Lower lobe of right lung (tissue), 2 donors: ENCODE measurements at places on chromosomes 6 and 20. TPM values are rescaled to one million over a fixed set of nuclear protein-coding genes. Genes with fewer than 3 reads are reported as not detected.

The MOXD1 gene
- total RNA-seq: 13.4 TPM

The DAAM2 gene
- total RNA-seq: 29.0 TPM

The PPDPF gene
- 305 TPM for total RNA-seq

The TCF15 gene
- 0.65 TPM for total RNA-seq

GRCh38 chr6:159892053-159892452 is 1.3 kb downstream of the MAS1 start:
- H3K27ac ChIP-seq: no peak overlapping the region
- no peak overlapping the region for H3K4me3 ChIP-seq
- no peaks in the 10 kb centered on the region for H3K4me1 ChIP-seq

DNA sequence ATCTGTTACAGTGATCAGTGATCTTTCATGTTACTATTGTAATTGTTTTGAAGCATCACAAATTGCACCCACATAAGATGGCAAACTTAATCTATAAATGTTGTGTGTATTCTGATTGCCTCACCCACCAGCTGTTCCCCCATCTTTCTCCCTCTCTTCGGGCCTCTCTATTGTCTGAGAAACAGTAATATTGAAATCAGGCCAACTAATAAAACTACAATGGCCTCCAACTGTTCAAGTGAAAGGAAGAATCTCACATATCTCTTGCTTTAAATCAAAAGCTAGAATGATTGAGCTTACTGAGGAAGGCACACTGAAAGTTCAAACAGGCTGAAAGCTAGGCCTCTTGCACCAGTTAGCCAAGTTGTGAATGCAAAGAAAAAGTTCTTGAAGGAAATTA is 141.2 kb downstream of the CDK19 start:
- no peaks in the 10 kb centered on the region for H3K36me3 ChIP-seq
- no peak overlapping the region for H3K27ac ChIP-seq

DNA sequence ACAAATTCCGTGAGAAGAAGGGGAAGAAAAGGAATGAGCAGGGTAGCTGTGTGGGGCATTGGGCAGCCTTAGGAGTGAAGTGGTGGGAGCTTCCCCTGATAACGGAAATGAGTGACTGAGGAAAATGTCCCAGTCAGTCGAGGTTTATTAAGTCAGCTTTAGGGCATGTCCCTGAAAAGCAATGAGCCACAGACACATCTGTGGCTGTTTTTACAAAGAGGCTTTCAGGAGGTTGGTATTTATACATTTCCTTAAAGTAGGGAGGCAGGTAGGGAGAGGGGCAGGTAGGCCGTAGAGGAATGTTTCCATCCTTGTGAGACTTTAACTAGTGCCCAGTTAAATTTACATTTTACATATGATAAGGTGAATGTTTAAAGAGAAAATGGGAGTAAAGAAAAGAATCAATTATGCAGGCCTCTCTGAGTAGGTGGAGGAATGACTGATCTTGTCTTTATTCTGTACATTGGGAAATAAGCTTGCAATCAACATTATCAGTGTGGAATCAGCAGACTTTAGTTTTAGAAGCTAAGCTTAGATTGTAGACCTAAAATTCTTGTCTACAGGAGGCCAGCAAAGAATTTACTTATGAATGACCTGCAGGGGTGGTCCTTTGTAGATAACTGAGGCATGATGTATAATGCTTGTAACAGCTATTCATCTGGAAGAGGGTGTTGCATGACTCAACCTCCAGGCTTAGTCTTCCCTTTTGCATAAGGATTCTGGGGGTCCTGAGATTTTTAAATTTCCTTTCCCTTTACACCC is 18.5 kb downstream of the SLC22A2 start:
- no peak for DNase-seq
- no peak overlapping the region for H3K4me3 ChIP-seq
- H3K27me3 ChIP-seq: no peaks in the 10 kb centered on the region

DNA sequence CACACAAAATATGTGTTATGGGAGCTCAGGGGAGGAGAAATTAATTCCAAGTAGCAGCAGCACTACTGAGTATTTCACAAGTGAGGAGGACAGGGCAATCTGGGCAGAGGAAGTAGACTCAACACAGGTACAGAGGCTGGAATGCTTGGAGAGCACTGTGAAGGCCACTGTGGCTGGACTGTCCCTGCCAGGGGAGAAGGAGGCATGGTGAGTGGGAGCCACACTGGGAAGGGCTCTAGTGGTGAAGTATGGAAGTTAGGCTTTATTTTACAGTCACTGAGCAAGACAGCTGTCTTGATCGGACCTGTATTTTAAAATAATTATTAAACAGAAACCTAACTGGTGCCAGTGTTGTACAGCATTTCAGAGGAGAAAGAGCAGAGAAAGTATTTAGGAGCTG is 28.8 kb downstream of the FAM229B start:
- DNase-seq: no peak
- H3K27me3 ChIP-seq: no peaks in the 10 kb centered on the region
- H3K4me3 ChIP-seq: no peak overlapping the region
- peaks cover 81% of the 10 kb centered on the region for H3K36me3 ChIP-seq
- H3K27ac ChIP-seq: no peak overlapping the region

- peaks cover 7% of the 10 kb centered on the region for H3K4me1 ChIP-seq
- H3K4me3 ChIP-seq: no peak overlapping the region
- no peak for DNase-seq
- no peaks in the 10 kb centered on the region for H3K36me3 ChIP-seq
- no peak overlapping the region for H3K27ac ChIP-seq
- no peaks in the 10 kb centered on the region for H3K27me3 ChIP-seq
Measured at GRCh38 chr6:82251942-82252341, 4.4 kb upstream of the IBTK start.

DNA sequence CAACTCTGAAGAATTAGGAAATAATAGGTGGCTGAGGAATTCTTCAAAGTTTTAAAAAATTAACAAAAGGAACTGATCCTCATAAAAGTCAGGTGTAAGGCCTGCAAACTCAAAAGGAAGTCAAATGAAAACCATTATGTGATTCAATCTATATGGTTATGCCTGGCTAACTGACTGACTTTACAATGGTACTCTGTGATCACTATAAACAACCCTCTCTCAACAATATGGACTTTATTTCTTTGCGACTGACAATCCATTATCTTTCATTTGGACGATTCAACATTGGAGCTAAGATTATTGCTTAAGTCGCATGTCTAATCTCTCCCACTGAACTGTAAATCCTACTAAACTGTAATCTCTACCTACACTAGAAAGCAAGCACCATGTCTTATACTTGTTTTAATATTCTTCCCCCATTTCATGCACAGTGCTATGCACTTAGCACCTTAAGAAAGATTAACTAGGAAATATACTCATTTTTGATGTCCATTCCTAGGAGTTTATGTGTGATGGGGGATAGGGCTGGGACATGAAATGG is 1.4 kb downstream of the STK38 start:
- no peaks in the 10 kb centered on the region for H3K27me3 ChIP-seq
- H3K4me3 ChIP-seq: peak overlapping the region; percentile 94
- peak overlapping the region; percentile 95 for H3K27ac ChIP-seq
- no peak for DNase-seq

DNA sequence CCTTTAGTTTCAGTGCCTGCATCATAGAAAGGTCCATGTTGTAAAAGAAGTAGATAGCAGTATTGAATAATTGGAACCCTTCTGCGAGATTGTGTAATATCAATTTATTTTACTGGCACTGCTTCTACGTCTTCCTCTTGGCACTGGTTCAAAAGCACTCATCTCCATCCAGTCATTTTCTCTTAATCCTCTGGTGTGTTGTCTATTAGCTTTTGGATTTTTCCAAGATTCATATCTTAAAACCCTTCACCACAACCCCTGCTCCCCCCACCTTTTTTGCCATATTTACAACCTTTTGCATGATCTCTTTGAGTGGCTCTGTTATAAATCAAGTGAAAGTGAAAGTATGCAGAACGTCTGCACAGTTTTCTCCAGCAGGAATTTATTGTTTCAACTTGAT is 76.6 kb upstream of the HSF2 start:
- H3K36me3 ChIP-seq: no peaks in the 10 kb centered on the region
- H3K27ac ChIP-seq: no peak overlapping the region
- DNase-seq: no peak
- no peaks in the 10 kb centered on the region for H3K4me1 ChIP-seq
- H3K27me3 ChIP-seq: no peaks in the 10 kb centered on the region

DNA sequence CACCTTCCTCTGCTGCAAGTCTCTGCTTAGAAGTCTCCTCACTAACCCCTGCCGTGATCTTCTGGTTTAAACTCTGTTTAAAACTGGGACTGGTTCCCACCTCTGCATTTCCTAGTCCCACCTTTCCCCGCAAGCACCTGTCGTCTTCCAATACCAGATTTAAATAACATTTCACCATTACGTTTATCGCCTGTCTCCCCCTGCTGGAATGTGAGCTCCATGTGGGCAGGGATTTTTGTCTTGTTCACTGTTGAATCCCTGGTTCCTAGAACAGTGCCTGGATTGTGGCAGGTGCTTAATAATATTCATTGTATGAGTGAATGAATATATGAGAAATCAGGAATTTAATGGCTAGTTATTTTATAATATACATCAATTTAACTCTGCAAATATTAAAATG is 2.7 kb downstream of the GUCA1A start:
- H3K27ac ChIP-seq: no peak overlapping the region
- H3K4me1 ChIP-seq: no peaks in the 10 kb centered on the region
- no peak for DNase-seq
- no peaks in the 10 kb centered on the region for H3K36me3 ChIP-seq
- H3K27me3 ChIP-seq: peaks cover 18% of the 10 kb centered on the region

DNA sequence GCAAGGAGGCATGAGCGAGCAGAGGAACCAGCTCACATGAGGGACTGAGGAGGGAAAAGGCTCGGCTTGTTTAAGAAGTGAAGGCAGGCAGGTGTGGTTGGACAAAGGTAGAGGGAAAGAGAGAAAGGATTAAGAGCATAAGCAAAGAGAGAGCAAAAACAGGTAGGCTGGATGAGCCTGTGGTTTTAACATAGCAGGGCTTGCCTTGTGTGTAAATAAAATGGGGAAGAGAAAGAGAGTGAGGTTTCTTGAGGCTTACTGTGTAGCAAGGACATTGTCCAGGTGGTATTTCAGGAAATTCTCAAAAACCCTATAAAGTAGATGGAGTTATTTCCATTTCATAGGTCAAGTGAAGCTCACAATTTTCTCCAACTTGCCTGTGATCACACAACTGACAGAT is 93.9 kb upstream of the HDAC2 start:
- H3K36me3 ChIP-seq: no peaks in the 10 kb centered on the region
- no peak overlapping the region for H3K4me3 ChIP-seq
- DNase-seq: no peak
- H3K27me3 ChIP-seq: no peaks in the 10 kb centered on the region
- H3K27ac ChIP-seq: no peak overlapping the region

- H3K4me3 ChIP-seq: no peak overlapping the region
- H3K27me3 ChIP-seq: no peaks in the 10 kb centered on the region
- DNase-seq: no peak
- no peak overlapping the region for H3K27ac ChIP-seq
- H3K36me3 ChIP-seq: no peaks in the 10 kb centered on the region
- H3K4me1 ChIP-seq: peaks cover 5% of the 10 kb centered on the region
Measured at GRCh38 chr20:22339091-22339881, 245.1 kb downstream of the FOXA2 start.

DNA sequence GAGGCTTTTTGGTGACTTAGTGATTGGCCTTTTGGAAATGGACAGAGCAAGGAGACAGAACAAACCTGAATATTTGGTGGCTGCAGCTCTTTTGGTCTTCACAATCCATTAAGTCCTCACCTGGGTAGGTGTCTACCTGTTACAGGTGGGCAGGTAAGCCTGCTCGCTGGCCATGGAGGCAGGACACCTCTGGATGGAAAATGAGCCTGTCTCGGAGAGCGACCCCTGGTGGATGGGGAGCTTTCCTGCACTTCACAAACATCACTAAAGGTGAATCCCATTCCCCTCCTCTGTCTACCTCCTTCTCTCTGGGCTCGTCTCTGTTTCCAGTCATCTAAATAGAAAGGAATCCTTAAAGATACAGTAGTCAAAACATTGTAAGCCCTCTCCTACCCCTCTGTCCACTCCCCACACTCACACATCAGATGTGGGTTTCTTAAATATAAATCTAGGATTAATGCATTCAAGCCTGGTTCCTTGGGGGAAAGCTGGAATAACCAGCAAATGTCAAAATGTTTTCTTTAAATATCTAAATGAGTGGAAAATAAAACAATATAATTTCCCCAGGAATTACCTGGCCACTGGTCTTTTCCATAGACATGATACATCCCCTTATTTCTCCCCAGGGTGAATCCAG is 304.9 kb downstream of the CDH26 start:
- H3K27me3 ChIP-seq: peaks cover 9% of the 10 kb centered on the region
- no peak overlapping the region for H3K27ac ChIP-seq
- H3K4me1 ChIP-seq: no peaks in the 10 kb centered on the region
